HepG2 (cell line): ENCODE measurements at places on chromosomes 5 and 9. TPM values are rescaled to one million over a fixed set of nuclear protein-coding genes. Genes with fewer than 3 reads are reported as not detected.

DRD1 gene
- not detected in 2 replicates for polyA plus RNA-seq

ACOT12 gene
- not detected in 2 replicates for polyA plus RNA-seq

CARTPT gene
- polyA plus RNA-seq = not detected in 2 replicates

CTNNAL1 gene
- polyA plus RNA-seq = 19.9 and 32.0 TPM in 2 replicates

NUTM2F gene
- polyA plus RNA-seq = 0.10 TPM in 1 of 2 replicates, not detected in the other

BTNL8 gene
- polyA plus RNA-seq = not detected in 2 replicates

NCS1 gene
- 4.1 and 4.7 TPM in 2 replicates for polyA plus RNA-seq

COMMD10 gene
- 11.8 and 16.9 TPM in 2 replicates for polyA plus RNA-seq
